ENCODE measurements at places on chromosomes 2 and 18.
A peak's percentile ranks its signal among the peaks of the same experiment; 100 is the strongest.

- DNase-seq: no peak
Measured at GRCh38 chr2:152303951-152304350, 31.0 kb upstream of the FMNL2 start.

DNA sequence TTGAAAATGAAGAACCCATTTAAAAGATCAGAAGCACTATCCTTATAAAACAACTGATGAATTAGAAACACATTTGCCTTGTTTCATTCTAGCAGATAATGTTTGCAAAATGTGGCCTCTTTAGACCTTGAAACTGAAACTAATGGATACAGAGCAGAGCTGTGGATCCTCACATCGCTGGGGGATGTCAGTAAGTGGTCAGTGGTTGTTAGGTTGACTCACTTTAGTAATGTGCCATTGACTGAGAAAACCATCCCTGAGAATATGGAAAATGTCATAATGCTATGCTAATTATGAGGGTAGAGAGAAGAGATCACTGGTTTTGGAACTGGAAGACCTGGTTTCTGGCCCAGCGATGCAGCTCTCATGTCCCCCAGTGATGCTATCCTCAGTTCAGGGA, 176.7 kb downstream of the MYO1B start:
- no peak for DNase-seq

DNA sequence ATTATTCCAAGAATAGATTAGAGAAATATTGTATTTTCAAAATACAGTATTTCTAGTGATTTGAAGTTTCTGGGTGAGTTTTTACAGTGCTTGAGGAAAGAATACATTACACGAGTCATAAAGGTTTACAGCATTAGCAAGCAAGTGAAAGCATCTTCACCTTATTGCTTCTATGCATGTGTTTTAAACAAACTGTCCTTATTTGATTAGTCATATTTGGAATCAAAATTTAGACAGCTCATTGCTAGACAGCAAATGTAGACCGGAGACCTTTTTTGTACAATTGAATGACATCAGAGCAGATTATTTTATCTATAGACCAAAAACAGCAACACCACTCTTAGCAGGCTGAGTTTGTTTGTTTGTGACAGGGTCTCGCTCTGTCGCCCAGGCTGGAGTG, 69.2 kb downstream of the FAM161A start:
- DNase-seq: no peak

- peak; percentile 36 for DNase-seq
Measured at GRCh38 chr2:136118819-136119716, 1.1 kb upstream of the CXCR4 start.

GRCh38 chr2:134178138-134178877, 75.6 kb upstream of the MGAT5 start:
- DNase-seq: no peak
